ENCODE measurements at places on chromosomes 2 and 18.

GRCh38 chr2:135198481-135198880 is 146.4 kb downstream of the RAB3GAP1 start:
- DNase-seq = no peak

- DNase-seq = no peak
Measured at GRCh38 chr2:195722075-195722474, 65.0 kb downstream of the SLC39A10 start.

DNA sequence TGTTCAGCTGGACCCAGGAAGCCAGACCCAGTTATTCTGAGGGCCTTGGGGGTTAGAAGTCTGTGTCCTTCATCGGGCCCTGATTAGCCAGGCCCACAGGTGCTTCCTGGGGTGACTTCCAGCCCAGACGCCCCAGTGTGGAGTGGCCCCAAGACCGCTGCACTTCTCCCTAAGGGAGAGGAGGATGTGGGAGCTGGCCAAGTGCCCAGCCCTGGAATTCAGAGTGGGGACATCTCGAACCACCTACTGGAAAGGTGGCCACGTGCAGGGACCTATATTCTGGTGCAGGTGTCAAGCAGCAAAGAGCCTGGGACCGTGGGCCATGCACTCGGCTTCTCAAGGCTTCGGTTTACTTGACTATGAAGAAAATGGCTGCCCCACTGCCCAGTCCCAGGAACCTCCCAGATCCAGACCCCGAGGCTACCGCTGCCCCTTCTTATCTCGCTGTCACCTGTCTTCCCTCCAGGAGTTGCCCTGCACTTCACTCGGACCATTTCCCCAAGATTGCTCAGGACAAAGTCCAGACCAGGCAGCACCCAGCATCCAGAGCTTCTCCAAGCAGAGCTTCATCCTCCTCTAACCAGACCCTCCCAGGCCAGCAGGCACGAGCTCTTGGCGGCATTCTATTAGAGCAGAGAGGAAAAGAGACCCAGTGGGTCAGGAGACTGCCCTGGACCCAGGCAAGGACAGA is 142.8 kb upstream of the ID2 start:
- DNase-seq = no peak

GRCh38 chr2:201909348-201909747 is 103.0 kb downstream of the CDK15 start:
- no peak for DNase-seq

DNA sequence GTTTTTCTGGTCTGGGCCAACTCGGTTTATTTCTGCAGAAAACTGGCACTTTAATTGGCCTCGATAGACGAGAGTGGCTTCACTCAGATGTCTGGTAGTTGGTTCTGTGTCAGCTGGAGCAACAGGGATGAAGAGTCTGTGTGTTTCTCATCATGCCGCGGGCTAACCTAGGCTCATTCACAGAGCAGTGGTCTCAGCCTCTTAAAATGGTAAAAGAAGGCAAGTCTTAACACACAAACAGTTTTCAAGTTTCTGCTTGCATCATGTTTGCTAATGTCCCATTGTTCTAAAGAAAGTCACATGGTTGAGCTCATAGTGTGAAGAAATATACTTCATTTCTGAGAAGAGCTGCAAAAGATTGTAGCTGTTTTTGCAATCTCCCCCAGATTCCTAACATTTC is 37.5 kb upstream of the ANXA4 start:
- no peak for DNase-seq

DNA sequence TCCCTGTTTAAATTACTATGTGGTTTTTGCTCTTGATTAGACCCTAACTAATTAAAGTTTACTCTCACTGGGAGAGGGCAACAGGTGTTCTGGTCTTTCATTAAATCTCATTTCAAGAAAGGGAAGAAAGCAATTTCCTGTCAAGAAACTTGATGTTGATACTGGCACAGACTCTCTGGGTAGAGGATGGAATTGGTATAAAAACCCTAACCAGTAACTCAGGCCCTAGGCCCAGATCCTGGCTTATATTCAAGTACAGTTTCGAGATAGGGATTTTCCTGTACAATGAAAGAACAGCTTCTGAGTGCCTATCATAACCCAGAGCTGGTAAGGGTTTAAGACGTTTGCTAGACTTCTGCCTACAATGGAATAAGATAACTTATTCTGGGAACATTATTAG is 61.6 kb upstream of the ACYP2 start:
- no peak for DNase-seq

- DNase-seq = no peak
Measured at GRCh38 chr2:164014068-164014731, 278.4 kb upstream of the FIGN start.

All from activated T-helper 1 cell treated with anti-CD3 and anti-CD28 coated beads, Interleukin-2, amount 50 U/mL, for 16 hours (primary cell).